ENCODE measurements at places on chromosomes 5 and 9.

DNA sequence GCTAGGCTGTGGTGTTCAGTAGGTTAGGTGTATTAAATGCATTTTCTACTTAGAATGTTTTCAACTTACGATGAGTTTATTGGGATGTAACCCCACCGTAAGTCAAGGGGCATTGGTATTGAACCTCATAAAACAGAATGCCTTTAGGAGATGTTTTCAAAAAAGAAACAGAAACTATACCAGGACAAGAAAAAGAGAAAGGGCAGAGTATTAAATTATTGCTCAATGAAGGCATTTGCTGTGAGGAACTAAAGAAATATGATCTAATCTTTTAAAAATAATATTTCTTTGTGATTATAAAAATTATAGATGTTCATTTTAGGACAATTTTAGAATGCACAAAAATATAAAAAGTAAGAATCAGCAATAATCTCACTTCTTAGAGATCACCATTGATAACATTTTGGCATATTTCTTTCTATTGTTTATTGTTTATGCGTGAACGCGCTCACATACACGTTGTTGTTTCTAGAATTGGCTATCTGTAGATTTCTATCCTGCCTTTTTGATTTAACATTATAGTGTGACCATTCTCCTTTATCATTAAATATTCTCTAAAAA lies 8.0 kb downstream of the GALNT12 start:
- no peaks in the 10 kb centered on the region for H3K4me1 ChIP-seq
- no peaks in the 10 kb centered on the region for H3K27me3 ChIP-seq
- H3K36me3 ChIP-seq, result no peaks in the 10 kb centered on the region
- H3K27ac ChIP-seq, result no peak overlapping the region

DNA sequence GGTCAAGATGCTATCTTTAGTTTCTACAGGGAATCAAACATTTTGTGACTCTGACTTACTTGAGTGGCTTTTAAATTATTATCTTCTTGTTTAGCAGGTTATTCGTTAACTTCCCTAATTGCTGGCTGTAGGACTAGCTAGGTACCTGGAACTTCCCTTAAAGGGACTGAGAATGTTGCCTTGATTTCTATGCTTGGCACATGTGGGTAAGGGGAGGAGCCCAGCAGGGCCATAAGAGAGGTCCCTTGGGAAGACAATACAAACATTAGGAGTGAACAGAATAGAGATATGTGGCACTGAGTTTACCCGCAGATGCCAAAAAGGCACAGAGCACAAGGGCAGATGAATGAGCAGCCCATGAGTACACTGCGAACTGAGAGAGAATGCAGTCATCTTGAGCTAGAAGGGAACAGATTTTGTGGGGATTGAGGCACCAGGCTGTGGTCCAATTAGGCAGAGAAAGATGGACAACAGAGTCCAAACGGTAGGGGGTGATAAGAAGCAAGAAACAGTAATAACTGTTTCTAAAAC lies 9.8 kb downstream of the CKMT2 start:
- H3K4me3 ChIP-seq, result no peak overlapping the region
- no peak for DNase-seq
- H3K27me3 ChIP-seq, result no peaks in the 10 kb centered on the region
- no peak overlapping the region for H3K27ac ChIP-seq
- H3K4me1 ChIP-seq, result peaks cover 11% of the 10 kb centered on the region
- H3K36me3 ChIP-seq, result peaks cover 2% of the 10 kb centered on the region

- H3K36me3 ChIP-seq, result peaks cover 55% of the 10 kb centered on the region
- no peak for DNase-seq
- H3K27ac ChIP-seq, result no peak overlapping the region
- no peak overlapping the region for H3K4me3 ChIP-seq
- peaks cover 23% of the 10 kb centered on the region for H3K4me1 ChIP-seq
These were observed 5.4 kb downstream of the PUM3 start for GRCh38 chr9:2838371-2839000.

- H3K36me3 ChIP-seq, result no peaks in the 10 kb centered on the region
- H3K27ac ChIP-seq, result no peak overlapping the region
- H3K27me3 ChIP-seq, result peaks cover 17% of the 10 kb centered on the region
- H3K4me3 ChIP-seq, result peak overlapping the region; percentile 48
These were observed 561 bp downstream of the DAPK1 start for GRCh38 chr9:87498046-87498810.

GRCh38 chr5:111735583-111736270 lies 21.3 kb downstream of the NREP start:
- H3K4me1 ChIP-seq, result peaks cover 10% of the 10 kb centered on the region
- H3K27ac ChIP-seq, result no peak overlapping the region
- H3K27me3 ChIP-seq, result no peaks in the 10 kb centered on the region

DNA sequence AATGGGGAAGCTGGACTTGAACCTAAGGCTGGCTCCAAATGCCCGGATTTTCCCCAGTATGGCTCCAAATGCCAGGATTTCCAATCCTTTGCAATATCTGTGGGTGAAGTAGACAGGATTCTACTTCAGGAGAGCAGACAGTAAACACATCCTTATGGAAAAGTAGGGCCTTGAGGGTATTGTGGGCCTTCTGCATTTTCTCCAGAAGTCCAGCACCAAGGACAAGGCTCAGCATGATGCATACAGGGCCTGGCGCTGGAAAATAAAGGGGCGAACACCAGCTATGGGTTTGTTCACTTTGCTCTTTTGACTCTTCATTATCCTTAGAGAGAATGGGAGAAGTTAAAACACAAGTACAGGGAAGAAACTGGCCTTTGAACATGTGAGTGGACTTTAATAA lies 347.5 kb downstream of the SEMA5A start:
- H3K36me3 ChIP-seq, result no peaks in the 10 kb centered on the region
- no peak overlapping the region for H3K4me3 ChIP-seq
- no peak overlapping the region for H3K27ac ChIP-seq
- H3K27me3 ChIP-seq, result no peaks in the 10 kb centered on the region
- no peak for DNase-seq

- no peaks in the 10 kb centered on the region for H3K27me3 ChIP-seq
- no peak overlapping the region for H3K27ac ChIP-seq
- no peaks in the 10 kb centered on the region for H3K36me3 ChIP-seq
- no peak for DNase-seq
These were observed 79.2 kb downstream of the ISOC1 start for GRCh38 chr5:129173771-129174170.

DNA sequence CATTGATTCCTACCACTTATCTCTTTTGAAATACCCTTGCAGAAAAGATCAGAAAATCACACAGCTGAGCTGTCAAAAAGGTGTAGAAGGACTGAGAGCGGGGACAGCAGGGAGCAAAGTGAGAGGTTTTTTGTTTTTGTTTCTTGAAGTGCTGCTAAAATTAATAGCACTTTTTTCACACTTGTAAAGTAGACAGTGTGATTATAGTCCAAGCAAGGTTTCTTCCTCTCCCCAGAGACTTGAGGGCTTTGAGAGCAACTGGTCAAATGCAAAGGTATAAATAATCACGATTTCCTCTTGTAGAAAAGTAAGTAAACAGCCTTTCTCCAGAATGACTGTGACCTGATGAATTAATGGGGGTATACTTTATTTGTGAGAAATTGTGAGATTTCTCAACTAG lies 326.9 kb downstream of the ZNF608 start:
- no peaks in the 10 kb centered on the region for H3K4me1 ChIP-seq
- no peaks in the 10 kb centered on the region for H3K27me3 ChIP-seq
- no peaks in the 10 kb centered on the region for H3K36me3 ChIP-seq

DNA sequence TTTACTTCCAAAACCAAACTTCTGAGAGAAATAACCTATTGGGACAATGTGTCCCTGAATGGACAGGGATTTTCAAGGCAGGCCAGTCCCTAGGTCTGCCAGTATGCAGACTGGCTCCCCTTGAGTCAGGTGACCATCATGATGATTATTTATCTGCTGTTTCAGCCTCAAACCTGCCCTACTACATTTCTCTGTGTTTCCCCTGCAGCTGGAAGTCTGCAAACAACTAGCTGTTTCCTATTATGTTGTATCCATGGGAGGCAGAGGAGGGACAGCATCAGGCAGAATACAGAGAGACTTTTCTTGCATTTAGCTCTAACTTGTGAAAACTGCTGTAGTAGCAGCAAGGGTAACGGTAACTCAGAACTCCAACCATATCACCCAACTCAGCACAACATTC lies 36.2 kb upstream of the IFNK start:
- H3K36me3 ChIP-seq, result no peaks in the 10 kb centered on the region
- no peak for DNase-seq
- H3K4me1 ChIP-seq, result no peaks in the 10 kb centered on the region
- H3K27ac ChIP-seq, result no peak overlapping the region

GRCh38 chr5:19172926-19173470 lies 815.0 kb downstream of the CDH18 start:
- no peaks in the 10 kb centered on the region for H3K4me1 ChIP-seq
- no peak overlapping the region for H3K4me3 ChIP-seq

- H3K27me3 ChIP-seq, result peaks cover 9% of the 10 kb centered on the region
- H3K4me3 ChIP-seq, result no peak overlapping the region
- no peak for DNase-seq
These were observed 10.6 kb upstream of the IGFBPL1 start for GRCh38 chr9:38434853-38435252.

DNA sequence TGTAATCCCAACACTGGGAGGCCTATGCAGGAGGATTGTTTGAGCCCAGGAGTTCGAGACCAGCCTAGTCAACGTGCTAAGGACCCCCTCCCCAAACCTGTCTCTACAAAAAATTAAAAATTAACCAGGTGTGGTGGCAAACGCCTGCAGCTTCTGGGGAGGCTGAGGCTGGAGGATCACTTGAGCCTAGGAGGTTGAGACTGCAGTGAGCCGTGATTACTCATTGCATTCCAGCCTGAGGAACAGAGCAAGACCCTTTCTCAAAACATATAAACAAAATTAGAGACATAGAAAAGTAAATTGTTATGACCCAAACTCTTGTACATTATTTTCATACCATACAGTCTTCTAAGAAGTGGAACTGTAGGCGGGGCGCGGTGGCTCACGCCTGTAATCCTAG lies 1.1 kb downstream of the GPR107 start:
- no peaks in the 10 kb centered on the region for H3K36me3 ChIP-seq
- H3K4me1 ChIP-seq, result peaks cover 16% of the 10 kb centered on the region
- H3K27me3 ChIP-seq, result no peaks in the 10 kb centered on the region
- DNase-seq, result no peak
- H3K4me3 ChIP-seq, result peak overlapping the region; percentile 74
- no peak overlapping the region for H3K27ac ChIP-seq

DNA sequence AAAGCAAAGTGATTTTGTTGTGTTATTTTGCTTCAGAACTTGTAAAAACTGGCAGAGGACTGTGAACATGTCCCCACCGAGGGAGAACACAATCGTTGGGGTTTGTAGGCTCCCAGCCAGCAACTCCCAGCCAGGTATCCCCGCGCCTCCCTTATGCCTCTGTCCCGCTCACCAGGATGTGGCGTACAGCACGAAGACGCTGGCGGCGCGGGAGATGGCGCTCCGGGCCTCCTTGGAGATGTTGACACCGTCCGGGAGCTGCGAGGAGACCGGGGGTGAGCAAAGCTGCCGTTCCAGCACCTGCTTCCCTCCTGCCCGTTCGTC lies 630 bp downstream of the POLE3 start:
- peaks cover 20% of the 10 kb centered on the region for H3K36me3 ChIP-seq
- no peak for DNase-seq
- H3K27ac ChIP-seq, result peak overlapping the region; percentile 96
- no peaks in the 10 kb centered on the region for H3K27me3 ChIP-seq
- H3K4me3 ChIP-seq, result peak overlapping the region; percentile 88

DNA sequence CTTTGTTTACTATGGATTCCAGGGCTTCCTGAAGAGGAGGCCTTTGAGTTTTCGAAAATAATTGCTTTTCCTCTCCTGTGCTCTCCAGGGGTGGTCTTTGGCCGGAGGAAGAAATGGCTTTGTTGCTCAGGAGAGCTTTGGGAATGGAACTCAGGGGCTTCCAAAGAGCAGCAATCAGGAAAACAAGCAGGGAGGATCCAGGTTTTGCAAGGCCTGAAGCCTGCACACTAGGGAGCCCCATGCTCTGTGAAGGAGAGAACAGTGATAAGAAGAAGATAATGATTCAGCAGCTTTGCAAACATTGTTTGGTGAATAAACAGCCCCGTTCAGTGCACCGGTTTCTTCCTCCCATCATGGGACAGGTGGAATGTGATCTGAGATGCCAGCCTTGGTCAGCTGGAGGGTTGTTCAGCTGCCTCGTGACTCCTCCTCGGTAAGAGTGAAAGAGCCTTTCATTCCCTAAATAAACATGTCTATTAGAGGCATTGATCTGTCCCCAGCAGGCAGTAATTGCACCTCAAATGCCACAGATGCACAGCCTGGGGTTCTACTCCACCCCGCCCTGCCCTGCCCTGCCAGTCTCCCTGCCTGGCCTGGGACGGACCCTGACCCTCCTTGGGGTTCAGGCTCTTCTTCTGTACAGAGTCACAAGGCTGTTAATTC lies 11.5 kb upstream of the ALDH1B1 start:
- no peak overlapping the region for H3K27ac ChIP-seq
- no peak overlapping the region for H3K4me3 ChIP-seq
- no peaks in the 10 kb centered on the region for H3K27me3 ChIP-seq
- no peak for DNase-seq
- no peaks in the 10 kb centered on the region for H3K36me3 ChIP-seq

- DNase-seq, result no peak
- H3K36me3 ChIP-seq, result peaks cover 47% of the 10 kb centered on the region
- no peaks in the 10 kb centered on the region for H3K27me3 ChIP-seq
- H3K27ac ChIP-seq, result no peak overlapping the region
- peaks cover 4% of the 10 kb centered on the region for H3K4me1 ChIP-seq
- no peak overlapping the region for H3K4me3 ChIP-seq
These were observed 125.8 kb downstream of the SCAMP1 start for GRCh38 chr5:78486218-78486617.

GRCh38 chr9:134860510-134860909 lies 20.1 kb upstream of the FCN2 start:
- no peak overlapping the region for H3K4me3 ChIP-seq
- no peaks in the 10 kb centered on the region for H3K4me1 ChIP-seq
- no peak for DNase-seq
- no peaks in the 10 kb centered on the region for H3K36me3 ChIP-seq
- H3K27me3 ChIP-seq, result no peaks in the 10 kb centered on the region

DNA sequence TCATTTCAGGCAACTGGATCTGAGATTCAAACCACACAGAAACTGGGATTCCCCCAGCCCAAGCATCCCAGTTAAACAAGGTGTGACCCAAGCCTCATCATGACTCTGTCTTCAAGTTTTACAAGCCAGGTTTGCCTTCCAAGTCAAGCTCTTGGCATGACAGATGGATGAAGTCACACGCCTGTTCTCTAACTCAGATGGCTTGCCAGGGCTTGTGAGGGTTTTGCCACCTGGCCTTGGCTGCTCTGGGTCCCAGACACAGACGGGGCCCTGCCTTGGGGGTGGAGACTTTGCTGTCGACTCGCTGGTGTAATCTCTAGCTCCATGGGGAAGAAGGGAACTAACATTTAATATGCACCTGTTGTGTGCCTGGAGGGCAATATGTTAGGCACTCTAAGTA lies 95.8 kb upstream of the RARS1 start:
- H3K4me3 ChIP-seq, result no peak overlapping the region
- no peak for DNase-seq
- no peaks in the 10 kb centered on the region for H3K4me1 ChIP-seq
- H3K27ac ChIP-seq, result no peak overlapping the region
- no peaks in the 10 kb centered on the region for H3K27me3 ChIP-seq

- H3K4me1 ChIP-seq, result peaks cover 30% of the 10 kb centered on the region
- DNase-seq, result no peak
- H3K27ac ChIP-seq, result peak overlapping the region; percentile 92
- H3K4me3 ChIP-seq, result no peak overlapping the region
These were observed 7.4 kb downstream of the TRAF1 start for GRCh38 chr9:120918931-120919842.
